T-helper 1 cell (primary cell): ENCODE measurements at places on chromosomes 4 and X.
A peak's percentile ranks its signal among the peaks of the same experiment; 100 is the strongest.

- DNase-seq: peak; percentile 22
Observed at GRCh38 chr4:80362578-80363181, 27.1 kb downstream of the CFAP299 start.

DNA sequence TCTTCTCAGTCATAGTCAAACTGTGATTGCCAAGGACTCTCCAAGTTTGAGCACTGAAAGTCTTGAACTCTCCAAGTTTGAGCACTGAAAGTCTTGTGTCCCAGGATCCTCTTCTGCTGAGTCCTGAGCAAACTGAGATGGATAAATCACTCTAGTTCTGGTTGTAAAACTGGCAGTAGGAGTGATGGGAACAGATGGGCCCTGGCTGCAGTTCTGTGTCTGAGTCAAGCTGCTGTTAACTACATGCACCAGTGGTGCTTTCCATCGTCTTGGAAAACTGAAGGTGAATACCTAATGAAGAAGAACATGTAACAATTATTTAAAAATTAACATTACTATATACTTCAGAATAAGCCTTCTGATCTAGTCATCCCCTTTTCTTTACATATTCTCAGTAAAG, 27.6 kb upstream of the KCNIP4 start:
- no peak for DNase-seq

GRCh38 chr4:168639914-168640313, 143.1 kb downstream of the PALLD start:
- DNase-seq: no peak

- no peak for DNase-seq
Observed at GRCh38 chr4:152556283-152556682, 20.4 kb upstream of the FBXW7 start.

DNA sequence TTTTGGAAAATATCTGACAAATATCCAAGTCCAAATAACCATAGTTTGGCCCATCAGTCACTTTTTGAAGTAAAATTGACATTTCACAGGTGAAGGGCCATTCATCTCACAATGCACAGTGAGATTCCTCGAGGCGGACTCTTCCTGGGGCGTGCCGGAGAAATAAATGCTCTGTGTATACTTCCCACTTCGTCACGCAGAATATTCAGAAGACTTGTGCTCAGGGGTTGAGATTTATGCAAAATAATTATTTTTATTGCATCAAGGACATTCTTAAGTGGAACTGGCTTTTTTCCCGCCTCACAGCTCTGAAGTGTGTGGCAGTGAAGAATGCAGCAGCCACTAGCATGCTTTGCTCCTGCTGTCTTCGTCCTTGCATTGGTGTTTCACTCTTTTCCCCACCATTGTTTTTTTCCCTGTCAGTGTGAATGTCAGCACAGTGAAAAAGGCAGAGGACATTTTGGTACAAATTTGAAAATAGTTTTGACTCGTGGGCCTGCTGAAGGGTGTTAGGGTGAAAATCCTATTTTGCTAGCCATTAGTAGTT, 70.6 kb downstream of the FAM193A start:
- DNase-seq: no peak

DNA sequence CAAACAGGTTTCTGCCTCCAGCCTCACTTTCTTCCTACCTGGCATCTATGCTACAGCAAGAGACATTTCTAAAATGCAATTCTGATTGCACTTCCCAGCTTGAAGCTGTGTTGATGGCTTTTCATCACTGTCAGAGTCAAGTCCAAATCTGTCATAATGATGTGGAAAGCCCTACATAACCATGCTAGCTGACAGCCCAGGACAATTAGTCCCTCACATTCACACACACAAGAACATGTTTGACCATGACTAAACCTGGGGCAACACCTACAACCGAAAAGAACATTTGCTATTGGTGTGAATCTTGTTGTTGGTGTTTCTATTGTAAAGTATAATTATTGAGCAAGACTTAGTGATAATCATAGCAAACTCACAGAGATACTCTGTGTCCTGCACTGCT, 58.2 kb downstream of the PPM1K start:
- DNase-seq: no peak

GRCh38 chr4:107993969-107994368, 4.3 kb downstream of the HADH start:
- DNase-seq: no peak
